ENCODE measurements at places on chromosomes 16 and 17. TPM values are rescaled to one million over a fixed set of nuclear protein-coding genes. Genes with fewer than 3 reads are reported as not detected.

The CEMP1 gene
- total RNA-seq: 1.8 TPM

DNA sequence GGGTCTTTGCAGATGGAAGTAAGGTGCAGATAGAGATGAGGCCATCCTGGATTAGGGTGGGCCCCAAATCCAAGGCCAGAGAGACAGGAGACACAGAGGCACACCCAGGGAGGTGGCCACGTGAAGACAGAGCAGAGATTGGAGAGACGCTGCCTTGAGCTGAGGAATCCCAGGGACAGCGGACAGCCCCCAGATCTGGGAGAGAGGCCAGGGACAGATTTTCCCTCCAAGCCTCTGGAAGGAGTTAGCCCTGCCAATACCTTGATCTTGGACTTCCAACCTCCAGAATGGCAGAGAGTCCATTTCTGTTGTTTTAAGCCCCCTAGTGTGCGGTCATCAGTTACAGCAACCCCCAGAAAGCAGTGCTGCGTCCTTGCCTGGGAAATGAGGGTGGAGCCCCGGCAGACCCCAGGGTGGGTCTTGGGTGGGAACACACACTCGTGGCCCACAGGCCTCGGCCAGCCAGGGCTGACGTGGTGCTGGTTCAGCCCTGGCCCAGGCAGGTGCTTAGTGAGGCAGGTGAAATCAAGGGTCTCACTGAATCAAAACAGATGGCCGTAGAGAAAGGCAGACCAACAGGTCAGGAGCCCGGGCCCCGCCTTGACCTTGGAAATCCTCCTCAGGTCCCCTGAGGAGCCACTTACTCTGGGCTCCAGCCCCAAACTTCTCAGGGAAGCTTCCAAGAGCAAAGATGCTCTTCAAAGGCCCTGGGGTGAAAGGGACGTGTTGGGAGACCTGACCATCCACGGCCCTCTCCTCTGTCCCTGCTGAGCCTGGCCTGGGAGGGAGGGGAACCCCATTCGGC lies 169.3 kb downstream of the RBFOX3 start:
- DNase-seq: no peak

- DNase-seq: no peak
Measured at GRCh38 chr17:63500543-63501390, 22.4 kb upstream of the KCNH6 start.

DNA sequence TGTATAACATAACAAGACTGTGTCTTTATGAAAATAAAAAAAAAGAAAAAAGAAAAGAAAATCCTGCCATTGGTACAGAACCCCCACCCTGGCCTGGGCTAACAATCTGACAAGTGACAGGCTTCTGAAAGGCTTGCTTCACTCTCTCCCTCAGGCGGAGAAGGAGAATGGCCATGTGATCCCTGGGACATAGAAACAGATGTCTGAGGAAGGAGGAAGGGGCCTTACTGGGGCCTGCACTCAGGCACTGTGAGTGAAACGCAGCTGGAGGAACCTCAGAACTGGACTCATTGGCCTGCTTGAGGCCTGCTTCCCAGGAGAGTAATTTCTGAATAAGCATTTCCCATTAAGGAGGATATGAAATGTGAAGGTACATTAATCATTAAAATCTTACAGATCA lies 17.5 kb downstream of the MAP3K14 start:
- no peak for DNase-seq

GRCh38 chr16:12757546-12757945 lies 46.1 kb downstream of the CPPED1 start:
- DNase-seq: no peak

The ABCC6 gene
- total RNA-seq: not detected

The PRSS8 gene
- total RNA-seq: not detected

DNA sequence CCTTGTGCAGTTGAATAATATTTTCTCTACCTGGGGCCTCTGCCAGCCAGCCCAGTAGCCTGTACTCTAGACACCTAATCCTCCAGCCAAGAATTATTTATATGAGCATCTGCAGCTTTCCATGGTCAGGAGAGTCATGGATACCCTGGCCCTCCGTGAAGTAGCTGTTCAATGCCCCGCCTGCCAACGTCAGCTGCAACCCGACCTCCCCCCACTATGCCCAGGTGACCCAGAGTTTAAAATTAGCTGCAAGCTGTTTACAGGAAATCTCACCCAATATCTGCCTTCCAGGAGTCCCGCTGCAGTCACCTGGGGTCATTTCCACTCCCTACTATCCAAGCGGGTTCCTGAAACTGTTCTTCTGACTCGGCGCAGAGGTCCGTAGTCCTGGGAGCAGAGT lies 12.3 kb downstream of the SDR42E2 start:
- no peak for DNase-seq

The AKAP1 gene
- total RNA-seq: 20.3 TPM

GRCh38 chr17:34665150-34665806 lies 85.9 kb downstream of the TMEM132E start:
- DNase-seq: no peak

- DNase-seq: no peak
Measured at GRCh38 chr17:49656247-49656646, 21.6 kb downstream of the SPOP start.

DNA sequence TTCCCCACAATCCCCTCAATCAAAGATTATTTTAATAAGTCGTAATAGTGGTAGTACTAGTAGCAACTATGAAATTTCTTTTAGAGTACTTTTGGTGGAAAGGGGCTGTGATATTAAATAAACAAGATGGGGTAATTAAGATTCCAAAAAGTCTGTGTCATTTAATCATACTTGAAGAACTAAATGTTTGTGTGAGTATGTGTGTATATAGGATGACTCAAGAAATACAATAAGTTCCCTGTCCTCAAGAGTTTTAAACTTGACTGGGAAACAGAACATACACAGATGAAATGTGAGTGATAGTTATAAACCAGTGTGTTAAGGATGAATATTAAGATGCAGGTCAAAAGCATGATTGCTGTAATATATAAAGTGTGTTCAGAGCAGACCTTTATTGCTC lies 2.3 kb downstream of the ALDH3A2 start:
- DNase-seq: no peak

- DNase-seq: no peak
Measured at GRCh38 chr17:43906951-43907424, 348 bp downstream of the MPP2 start.

DNA sequence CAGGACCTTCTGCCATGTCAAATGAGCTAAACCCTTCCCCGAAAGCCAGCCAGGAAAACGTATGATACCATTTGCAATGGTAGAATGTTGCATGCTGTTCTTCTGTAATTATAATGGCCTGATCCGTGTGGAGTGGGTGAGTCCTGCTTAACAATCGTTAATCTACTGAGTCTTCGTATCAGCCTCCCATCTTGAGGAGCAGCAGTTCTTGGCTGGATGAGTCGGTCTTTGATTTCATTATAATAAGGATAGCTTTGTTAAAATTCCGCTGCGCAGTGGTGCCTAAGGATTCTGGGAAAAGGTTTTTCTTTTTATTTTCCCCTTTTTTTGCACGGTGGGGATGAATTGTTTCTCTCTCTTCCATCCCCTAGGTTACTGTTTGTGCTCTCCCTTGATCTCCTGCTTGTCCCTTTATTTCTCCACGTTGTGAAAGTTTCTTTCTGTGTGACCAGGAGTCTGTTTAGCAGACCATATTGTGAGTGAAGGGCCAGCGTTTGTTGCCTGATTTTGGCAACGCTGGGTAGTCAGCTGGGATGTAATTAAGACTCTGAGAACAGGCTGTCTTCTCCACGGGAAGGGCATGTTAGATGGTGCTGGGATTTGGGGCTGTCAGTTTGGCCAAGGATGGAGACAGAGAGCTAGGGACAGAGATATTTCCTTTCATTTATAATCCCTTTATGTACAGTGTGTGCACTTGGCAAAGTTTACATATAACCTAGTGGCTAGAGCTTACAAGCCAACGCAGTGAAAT lies 263.0 kb downstream of the FTO start:
- DNase-seq: no peak

DNA sequence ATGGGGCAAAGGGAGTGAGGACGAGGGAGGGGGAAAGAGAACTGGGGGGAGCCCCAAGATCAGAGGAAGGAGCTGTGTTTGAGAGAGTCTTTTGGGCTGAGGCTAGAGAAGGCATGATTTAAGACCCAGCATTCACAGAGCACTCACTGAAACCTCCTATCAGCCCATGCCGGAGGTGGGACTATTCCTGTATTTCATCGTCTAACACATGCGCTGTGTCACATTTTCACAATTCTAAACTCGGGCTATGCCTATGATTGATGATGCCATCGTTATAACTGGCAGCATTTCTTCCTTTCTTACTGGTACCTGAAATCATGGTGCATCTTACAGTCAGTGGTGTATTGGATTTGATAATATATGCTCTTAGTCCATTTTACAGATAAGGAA lies 3.5 kb downstream of the FAM171A2 start:
- no peak for DNase-seq

- DNase-seq: no peak
Measured at GRCh38 chr17:9266697-9267117, 245.4 kb downstream of the NTN1 start.

The NOB1 gene
- total RNA-seq: 31.0 TPM

The RAMP2 gene
- total RNA-seq: not detected

DNA sequence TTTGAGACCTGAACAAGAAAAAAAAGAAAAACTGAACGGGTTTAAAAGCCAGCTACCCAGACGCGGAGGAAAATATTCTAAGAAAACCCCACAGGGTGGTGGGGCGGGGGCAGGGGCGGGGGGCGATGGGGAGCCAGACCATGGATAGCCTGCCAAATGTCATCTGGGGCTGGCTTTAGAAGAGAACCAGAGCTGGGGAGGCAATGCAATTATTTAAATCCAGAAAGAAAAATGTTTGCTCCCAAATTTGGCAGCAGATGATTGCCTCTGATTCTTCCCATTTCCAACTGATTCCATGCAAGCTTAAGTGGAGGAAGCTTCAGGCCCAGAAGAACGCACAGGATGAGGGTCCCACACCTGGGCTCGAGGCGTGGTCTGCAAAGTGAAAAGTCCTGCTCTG lies 34.8 kb downstream of the ZNF423 start:
- no peak for DNase-seq

The YBX2 gene
- 0.56 TPM for total RNA-seq

- DNase-seq: no peak
Measured at GRCh38 chr17:3513305-3514035, 37.7 kb downstream of the ASPA start.

The TAC4 gene
- not detected for total RNA-seq

GRCh38 chr16:67305216-67306071 lies 21.1 kb downstream of the KCTD19 start:
- no peak for DNase-seq

DNA sequence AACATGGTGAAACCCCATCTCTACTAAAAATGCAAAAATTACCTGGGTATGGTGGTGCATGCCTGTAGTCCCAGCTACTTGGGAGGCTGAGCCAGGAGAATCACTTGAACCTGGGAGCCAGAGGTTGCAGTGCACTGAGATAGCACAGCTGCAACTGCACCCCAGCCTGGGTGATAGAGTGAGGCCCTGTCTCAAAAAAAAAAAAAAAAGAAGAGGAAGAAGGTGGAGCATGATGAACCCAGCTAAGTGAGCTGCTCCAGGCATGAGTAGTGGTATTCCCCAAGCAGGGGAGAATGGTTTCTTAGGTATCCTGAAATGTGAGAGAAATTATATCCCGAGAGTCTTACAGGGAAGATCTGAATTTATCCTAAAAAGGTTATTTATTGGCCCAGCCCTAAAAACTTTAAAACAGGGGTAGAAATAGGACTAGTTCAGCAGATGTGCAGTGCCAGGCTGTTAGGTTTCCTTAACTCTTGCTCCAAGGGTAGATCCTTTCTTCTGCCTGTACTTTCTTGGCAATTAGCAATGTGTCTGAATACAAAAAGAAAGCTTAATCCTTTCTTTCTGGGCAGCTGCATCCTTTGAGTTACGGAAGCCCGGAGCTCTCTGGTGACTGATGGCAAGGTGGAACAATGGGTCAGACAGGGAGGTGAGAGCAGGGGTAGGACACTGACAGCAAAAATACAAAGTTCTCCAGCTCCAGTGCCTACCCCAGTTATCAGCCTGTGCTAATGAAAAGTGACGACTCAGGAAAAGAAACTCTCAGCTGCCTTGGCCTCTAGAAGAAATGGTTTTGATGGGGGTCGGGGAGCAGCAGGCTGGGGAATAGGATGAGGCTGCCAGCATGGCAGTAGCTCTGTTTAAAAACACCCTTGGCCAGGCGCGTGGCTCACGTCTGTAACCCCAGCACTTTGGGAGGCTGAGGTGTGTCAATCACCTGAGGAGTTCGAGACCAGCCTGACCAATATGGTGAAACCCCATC lies 36.5 kb upstream of the TOB1 start:
- no peak for DNase-seq

DNA sequence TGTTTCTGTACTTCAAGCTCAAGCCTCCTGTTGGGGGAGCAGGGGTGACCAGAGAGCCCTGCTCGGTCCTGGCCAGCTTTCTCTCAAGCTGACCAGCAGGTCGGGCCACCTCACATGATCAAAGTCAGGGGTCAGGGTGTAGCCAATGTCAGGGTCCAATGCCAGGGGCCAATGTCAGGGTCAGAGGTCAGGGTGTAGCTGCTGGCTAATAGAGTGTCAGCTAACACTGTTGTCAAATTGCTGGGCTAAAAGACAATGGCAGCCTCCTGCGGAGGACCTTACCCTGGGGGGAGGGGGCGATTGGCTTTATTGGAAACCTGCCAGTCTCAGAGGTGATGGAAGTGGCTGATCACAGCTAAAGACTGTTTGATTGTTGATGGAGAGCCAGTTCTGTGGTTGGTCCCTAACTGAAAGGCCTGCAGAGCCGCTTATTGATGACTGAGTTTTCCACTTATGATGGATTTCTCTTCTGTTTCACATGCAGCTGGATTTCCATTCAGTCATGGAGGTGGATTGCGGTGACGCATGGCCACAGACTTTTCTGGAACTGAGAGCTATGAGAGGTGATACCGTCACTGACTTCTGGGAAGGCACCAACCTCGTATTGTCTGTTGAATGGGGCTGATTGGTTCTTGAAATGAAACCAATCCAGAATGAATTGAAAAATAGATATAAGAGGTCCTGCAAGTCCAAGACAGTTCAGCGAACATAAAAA lies 97.4 kb upstream of the ZFHX3 start:
- no peak for DNase-seq

DNA sequence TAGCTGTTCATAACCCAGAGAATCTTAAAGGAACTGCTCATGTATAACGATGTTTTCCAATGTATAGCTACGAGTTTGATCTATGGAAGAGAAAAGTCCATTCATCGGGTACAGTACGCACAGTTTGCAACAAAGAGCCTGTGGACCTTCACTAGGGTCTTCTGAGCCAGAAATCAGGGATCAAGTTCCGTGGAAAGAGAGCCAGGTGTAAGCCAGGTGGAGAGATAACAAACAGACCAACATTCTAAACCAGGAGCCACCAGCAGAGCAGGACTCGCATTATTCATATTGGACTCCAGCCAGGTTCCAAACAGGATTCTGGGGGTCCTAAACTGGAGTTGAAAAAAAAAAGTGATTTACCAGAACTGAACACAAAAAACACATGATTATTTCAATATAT lies 505.4 kb upstream of the C16orf82 start:
- DNase-seq: no peak

The MAPK7 gene
- total RNA-seq: 15.2 TPM

The RAB37 gene
- 21.1 TPM for total RNA-seq

The CCDC154 gene
- total RNA-seq: 3.0 TPM

The ABCA10 gene
- 1.5 TPM for total RNA-seq

- no peak for DNase-seq
Measured at GRCh38 chr16:53078765-53079485, 24.1 kb downstream of the CHD9 start.

- DNase-seq: peak; percentile 66
Measured at GRCh38 chr16:53509906-53510703, 7.1 kb upstream of the AKTIP start.

The PRR15L gene
- total RNA-seq: not detected
